ENCODE measurements at places on chromosomes 7 and 10. TPM values are rescaled to one million over a fixed set of nuclear protein-coding genes. Genes with fewer than 3 reads are reported as not detected.

Gene UNCX
- total RNA-seq: not detected

Gene PLA2G12B
- total RNA-seq: not detected

Gene PLXDC2
- total RNA-seq: 55.2 TPM

Gene LRIT1
- total RNA-seq: not detected

- no peak for DNase-seq
Observed at GRCh38 chr10:103231047-103231551, 14.6 kb upstream of the RPEL1 start.

GRCh38 chr10:44950326-44951225 is 9.0 kb upstream of the RASSF4 start:
- peak; percentile 8 for DNase-seq

DNA sequence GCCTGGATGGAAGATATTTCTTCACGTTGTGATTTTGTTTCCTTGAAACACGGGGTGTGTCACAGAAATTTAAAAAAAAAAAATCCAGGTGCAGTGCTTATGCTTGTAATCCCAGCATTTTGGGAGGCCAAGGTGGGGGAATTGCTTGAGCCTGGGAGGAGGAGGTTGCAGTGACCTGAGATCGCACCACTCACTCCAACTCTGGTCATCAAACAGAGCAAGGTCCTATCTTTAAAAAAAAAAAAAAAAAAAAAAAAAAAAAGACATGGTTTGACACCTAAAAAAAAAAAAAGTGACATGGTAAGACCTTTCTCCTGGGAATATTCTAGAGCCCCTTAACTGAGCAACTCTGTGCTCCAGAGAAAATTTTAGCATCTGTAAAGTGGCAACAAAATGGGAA is 9.0 kb upstream of the LRRC4 start:
- no peak for DNase-seq

- no peak for DNase-seq
Observed at GRCh38 chr7:42381161-42381560, 144.2 kb upstream of the GLI3 start.

DNA sequence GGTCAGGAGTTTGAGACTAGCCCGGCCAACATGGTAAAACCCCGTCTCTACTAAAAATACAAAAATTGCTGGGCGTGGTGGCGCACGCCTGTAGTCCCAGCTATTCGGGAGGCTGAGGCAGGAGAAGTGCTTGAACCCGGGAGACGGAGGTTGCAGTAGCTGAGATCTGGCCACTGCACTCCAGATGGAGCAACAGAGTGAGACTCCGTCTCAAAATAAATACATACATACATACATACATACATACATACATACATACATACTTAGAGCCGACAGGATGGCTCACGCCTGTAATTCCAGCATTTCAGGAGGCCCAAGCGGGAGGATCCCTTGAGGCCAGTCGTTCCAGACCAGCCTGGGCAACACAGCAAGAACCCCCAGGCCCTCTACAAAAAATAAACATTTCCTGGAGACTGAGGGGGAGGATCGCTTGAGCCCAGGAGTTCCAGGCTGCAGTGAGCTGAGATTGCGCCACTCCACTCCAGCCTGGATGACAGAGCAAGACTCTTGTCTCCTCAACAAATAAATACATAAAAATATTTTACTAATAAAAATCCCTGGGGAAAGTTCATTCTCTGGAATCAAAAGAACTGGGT is 90.9 kb upstream of the TNRC18 start:
- no peak for DNase-seq

DNA sequence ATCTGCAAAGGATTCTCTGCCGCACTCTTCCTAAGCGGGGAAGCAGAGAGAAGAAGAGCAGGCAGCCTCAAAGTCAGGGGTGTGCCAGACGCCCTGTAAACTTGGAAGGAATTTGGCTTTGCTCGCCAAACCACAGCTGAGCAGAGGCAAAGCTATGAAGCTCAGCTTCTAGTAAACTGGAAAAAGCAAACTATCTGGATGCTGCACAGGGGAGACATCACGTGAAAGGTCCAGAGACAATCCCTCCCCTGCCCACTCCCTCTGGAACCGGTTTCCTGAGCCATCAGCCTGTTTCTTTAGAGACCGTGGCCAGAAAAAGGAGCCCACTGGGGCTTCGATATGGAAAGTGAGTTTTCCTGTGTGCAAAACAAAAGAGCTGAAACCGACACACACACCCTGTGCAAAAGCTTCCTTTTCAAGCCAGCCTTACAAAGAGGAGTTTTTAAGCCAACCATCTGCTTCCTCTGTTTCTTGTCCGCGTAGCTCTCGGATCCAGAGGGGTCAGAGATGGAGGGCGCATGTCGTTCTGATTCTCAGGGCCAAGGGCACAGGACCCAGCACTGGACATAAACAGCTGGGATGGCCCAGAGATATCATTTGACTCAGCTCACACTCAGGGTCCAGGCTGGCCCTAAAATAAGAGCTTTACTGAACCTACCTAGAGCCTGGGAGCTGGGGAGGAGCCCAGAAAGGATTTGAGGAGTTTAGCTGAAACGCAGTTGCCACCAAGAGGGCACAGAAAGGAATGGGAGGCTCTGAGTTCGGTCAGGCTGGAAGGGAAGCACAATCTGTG is 58.2 kb upstream of the DNAAF5 start:
- DNase-seq: no peak

GRCh38 chr7:12423997-12424745 is 20.5 kb upstream of the VWDE start:
- DNase-seq: no peak

GRCh38 chr7:104179178-104179577 is 28.6 kb downstream of the ORC5 start:
- no peak for DNase-seq

DNA sequence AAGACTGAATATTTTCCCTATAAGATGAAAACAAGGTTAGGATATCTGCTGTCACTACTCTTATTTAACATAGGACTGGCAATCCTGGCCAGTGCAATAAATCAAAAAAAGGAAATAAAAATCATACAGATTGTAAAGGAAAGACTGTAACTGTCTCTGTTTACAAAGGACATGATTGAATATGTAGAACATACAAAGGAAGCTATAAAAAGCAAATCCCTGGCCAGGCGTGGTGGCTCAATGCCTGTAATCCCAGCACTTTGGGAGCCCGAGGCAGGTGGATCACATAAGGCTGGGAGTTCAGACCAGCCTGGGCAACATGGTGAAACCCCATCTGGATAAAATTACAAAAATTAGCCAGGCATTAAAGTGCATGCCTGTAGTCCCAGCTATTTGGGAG is 15.8 kb downstream of the ZNF485 start:
- DNase-seq: no peak

- DNase-seq: no peak
Observed at GRCh38 chr10:34664706-34665105, 150.4 kb downstream of the PARD3 start.

DNA sequence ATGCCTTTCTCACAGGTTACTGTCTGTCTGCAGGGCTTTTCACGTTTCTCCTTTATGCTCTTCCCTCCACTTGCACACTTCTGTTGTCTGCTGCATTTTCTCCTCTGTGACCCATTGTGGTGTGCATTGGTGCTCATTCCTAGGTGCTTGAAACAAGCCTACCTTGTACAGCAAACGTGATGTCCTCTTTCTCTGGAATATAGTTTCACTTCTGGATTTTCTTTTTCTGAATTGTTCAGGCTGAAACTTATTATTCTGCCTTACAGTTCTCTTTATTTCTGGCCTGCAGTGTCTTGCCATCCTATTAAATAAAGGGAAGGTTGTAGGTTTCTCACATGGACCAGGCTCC is 128.8 kb upstream of the SAMD8 start:
- DNase-seq: no peak

GRCh38 chr7:153590136-153590535 is 462.1 kb upstream of the DPP6 start:
- DNase-seq: no peak

DNA sequence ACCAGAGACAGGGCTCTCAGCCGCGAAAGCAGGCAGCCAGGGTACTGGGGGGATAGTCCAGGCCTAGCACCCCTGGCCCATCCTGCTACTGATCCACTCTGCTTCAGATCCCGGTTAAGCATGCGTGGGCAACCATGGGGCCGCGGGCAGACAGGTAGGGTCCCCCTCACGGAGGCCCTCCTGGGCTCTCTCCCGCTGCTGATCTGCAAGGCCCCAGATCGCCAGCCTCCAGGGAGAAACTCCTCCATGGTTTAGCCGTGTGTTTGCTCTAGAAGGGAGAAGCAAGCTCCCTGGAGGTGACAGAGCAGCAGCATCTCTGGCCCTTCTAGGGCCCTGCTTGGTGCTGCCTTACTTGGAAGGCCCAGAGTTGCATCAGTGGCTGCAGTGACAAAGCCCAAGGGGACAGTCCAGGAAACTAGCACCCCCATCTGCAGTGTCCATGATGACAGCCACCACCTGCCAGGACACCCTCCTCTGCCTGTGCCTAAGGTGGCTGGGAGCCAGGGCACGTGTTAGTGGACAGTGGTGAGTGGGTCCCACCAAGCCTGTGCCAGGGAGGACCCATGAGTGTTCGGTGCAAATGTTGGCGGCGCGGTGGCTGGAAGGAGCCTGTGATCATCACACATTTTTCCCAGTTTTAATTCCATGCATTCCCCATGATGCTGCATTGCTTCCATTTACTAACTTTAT is 29.2 kb downstream of the CALML5 start:
- DNase-seq: no peak

DNA sequence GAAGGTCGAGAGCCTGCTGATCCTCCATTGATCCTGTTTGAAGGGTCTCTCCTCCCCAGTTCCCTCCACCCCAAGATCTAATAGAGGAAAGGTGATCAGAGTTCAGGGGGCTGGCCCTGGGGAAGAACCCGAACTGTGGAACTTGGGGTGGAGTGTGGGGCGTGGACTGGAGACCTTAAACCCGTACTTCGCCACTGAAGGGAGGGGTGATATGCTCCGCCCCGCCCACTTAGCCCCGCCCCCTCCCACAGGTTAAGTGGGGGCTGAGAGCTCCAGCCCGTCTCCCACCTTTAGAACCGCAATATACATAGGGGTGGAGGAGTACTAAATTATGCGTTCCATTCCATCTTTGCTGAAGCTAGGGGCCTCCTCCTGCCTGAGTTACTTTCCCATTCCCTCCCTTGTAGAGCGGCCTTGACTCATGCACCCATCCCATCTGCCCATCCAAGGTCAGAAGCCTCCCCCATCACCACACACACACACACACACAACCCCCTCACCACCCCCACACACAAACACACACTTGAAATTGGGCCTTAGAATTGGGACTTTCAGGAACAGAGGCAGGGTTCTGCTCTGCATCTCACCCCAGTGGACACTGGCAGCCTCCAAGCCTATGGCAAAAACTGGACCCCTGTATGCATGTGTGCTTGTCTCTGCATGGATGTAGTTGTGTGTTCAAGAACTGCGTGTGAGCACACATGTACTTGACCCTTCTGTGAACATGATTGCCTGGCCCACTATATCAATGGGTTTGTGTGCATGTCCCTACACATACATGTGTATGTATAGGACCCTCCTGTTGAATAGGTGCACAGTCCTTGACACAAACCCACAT is 991 bp downstream of the SEMA4G start:
- no peak for DNase-seq

GRCh38 chr10:106436123-106436715 is 728.3 kb downstream of the SORCS1 start:
- DNase-seq: no peak

DNA sequence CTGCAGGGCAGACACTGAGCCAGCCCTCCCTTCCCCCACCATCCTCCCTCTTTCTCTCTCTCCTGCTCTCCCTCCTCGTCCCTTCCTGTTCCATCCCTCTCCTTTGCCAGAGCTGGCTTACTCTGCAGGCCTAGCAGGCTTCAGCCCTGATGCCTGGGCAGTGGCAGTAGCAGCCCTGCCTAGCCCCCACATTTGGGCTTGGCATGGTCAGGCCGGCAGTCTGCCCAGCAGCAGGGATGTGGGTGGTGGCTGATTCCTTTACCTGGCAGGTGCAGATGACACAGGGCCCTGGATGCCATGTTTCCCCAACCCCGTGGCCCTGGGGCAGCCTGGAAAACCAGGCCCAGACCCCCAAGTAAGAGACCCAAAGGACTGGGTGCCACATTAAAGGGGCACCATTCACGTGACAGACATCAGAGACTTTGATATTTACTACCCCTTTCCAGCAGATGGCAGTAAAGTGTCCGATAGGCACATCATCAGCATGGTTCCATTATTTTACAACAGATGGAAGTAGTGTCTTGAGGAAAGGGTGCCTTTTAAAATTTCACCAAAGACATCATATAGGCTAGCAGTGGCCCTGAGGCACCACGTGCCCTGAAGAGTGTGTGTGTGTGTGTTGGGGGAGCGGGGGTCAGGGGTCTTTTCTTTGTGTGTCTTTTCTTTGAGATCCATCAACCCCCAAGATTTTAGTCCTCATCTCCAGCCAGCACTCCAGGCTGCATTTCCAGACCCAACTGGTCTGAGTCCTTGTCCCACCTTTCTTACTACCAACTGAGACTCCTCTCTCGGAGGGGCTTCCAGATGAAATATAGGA is 5.9 kb downstream of the KCP start:
- peak; percentile 21 for DNase-seq

DNA sequence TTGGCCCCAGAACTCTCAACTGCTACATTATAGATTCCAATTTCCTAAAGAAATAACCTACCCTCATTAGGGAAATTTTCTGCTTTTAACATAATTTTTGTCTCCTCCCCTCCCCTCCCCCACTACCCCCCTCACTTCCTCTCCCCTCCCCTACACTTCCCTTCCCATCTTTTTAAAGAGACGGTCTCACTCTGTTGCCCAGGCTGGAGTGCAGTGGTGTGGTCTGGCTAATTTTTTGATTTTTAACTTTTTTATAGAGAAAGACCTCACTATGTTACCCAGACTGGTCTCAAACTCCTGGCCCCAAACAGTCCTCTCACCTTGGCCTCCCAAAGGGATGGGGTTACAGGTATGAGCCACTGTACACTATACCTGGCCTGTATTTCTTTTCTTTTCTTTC is 30.5 kb upstream of the C1GALT1 start:
- DNase-seq: no peak

- no peak for DNase-seq
Observed at GRCh38 chr10:107160866-107161265, 3.6 kb downstream of the SORCS1 start.

- DNase-seq: no peak
Observed at GRCh38 chr10:104479906-104480593, 126.4 kb downstream of the CFAP58 start.

DNA sequence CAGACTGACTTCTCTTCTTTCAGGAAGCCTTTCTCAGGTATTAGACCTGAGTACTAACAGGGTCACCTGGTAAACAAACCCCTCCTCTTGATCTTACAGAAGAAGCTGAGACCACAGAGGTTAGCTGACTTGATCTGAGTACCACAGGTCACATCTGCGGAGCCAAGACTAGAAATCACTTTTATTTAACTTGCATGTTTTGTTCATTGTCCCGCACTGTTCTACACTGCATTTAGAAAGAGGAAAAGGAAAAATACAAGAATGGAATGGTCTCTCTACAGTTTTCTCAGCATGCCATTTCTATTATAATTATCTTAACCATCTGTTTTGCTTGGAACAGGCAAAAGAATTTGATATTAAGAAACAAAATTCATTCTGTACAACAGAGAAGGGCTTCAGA is 245.6 kb upstream of the ETV1 start:
- no peak for DNase-seq

- DNase-seq: no peak
Observed at GRCh38 chr10:13942035-13942434, 355.3 kb downstream of the PRPF18 start.

All from tibial nerve (tissue), 4 donors.